ENCODE measurements at places on chromosomes 11 and 22.

DNA sequence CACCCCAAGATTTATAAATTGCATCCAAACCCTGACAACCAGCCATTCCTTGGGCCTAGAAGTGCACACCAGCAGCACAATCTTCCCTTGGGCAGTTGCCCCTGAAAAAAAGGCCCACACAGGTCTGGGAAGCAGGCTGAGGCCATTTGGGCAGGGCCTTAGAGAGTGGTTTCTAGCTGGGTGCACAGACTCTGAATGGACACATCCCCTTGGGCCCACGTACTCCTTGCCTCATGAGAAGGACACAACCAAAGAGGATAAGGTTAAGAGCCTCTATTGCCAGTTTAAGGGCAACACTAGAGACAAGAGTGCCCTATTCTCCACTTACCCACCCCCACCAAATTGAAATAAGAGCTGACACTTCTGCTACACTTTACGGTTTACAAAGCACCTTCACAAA is 933 bp upstream of the PANX3 start:
- DNase-seq: no peak

GRCh38 chr11:112459001-112459400 is 198.3 kb upstream of the PLET1 start:
- no peak for DNase-seq

- DNase-seq: peak; percentile 33
Observed at GRCh38 chr11:7651140-7651551, 22.2 kb downstream of the CYB5R2 start.

GRCh38 chr11:5928271-5928670 is 13.8 kb upstream of the OR56A3 start:
- no peak for DNase-seq

DNA sequence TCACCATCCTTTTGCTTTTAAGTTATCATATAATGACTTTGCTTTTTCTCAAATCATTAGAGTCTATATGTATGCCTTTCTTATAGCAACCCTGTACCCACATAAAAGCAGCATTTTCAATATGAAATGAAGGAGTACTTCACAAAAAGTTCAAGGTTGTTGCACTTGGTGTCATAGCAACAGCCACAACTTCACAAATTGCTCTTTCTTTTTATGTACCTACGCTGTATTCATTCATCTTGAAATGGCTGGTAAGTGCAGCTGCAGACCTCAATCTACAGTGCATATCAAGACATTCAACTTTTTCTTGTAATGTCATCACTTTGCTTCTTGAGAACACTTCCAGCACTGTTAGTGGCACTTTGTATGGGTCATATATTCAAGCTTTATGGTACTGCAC is 18.6 kb downstream of the CWC15 start:
- no peak for DNase-seq

DNA sequence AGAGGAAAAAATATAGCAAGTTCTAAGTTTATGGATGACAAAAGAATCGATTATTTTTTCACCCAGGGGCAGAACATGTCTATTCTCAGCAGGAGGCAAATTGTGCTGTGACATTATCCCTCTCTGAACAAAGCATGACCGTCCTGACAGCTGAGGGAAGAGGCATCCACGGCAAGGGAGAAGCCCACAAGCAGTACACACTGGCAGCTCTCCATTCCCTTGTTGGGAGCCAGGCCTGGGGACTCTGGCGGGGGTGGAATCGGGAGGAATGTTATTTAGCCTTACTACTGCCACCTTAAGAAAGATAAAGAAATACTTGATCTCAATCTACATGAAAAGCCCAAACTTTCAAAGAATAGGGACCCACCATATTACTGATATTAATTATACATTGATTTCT is 3.4 kb downstream of the KIRREL3 start:
- DNase-seq: no peak

DNA sequence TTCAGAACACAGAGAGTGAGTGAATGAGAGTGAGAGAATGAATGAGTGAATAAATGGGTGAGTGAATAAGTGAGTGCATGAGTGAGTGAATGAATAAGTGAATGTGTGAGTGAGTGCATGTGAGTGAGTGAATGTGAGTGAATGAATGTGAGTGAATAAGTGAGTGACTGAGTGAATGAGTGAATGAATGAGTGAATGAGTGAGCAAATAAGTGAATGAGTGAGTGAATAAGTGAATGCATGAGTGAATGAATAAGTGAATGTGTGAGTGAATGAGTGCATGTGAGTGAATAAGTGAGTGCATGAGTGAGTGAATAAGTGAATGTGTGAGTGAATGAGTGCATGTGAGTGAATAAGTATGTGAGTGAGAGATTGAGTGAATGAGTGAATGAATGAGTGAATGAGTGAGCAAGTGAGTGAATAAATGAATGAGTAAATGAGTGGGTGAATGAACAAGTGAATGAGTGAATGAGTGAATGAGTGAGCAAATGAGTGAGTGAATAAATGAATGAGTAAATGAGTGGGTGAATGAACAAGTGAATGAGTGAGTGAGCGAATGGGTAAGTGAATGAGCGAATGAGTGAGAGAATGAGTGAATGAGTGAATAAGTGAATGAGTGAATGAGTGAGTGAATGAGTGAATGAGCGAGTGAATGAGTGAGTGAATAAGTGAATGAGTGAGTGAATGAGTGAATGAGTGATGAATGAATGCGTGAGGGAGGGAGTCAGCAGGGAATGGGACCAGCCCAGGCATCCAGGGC is 21.3 kb upstream of the MUC5B start:
- no peak for DNase-seq

GRCh38 chr22:43001271-43002201 is 13.4 kb downstream of the PACSIN2 start:
- DNase-seq: no peak

DNA sequence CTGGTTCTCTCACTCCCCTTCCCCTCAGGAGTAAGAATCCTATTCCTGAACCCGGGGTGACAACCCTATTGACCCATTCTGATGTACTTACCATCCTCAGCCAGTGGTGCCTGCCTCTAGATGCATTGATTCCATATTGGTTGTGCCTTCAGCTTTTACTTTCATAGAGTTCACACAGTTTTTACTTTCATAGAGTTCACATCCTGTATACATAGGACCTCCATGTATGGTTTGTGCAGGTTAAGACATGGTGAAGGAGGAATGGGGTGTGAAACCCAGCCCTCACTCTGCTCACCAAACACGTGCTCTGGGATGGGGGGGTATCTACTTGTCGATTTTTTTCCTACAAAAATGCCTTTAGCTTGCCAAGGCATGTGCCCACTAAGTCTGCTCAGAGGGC is 105.6 kb upstream of the TBCEL start:
- DNase-seq: no peak

- peak; percentile 22 for DNase-seq
Observed at GRCh38 chr11:95138448-95138847, 48.8 kb downstream of the ENDOD1 start.

DNA sequence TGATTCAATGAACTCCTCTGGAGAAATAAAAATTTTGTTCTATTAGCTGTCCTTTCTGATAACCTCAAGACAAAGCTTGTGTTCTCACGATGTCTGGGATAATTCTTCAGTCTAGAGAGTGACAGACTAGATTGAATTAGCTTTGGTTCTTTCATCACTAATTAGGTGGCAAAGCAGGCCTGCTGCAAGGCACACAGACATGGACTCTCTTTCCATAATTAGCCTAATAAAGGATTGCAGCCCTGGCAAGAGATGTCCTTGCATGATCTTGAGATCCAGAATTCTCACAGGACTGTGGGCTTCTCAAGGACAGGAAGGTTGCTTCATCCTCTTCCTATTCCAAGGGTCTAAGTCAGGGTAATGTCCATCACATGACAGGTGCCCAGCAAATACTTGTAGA is 245.6 kb upstream of the ZC3H12C start:
- no peak for DNase-seq

Data from midbrain (tissue), 1 donor.